Thymus (tissue), 14 donors: ENCODE measurements at places on chromosomes 7 and 10. TPM values are rescaled to one million over a fixed set of nuclear protein-coding genes. Genes with fewer than 3 reads are reported as not detected.

GRCh38 chr10:86889997-86890396, 67.4 kb downstream of the MMRN2 start:
- no peak for DNase-seq

Gene TBX20
- 0.09 TPM for total RNA-seq

DNA sequence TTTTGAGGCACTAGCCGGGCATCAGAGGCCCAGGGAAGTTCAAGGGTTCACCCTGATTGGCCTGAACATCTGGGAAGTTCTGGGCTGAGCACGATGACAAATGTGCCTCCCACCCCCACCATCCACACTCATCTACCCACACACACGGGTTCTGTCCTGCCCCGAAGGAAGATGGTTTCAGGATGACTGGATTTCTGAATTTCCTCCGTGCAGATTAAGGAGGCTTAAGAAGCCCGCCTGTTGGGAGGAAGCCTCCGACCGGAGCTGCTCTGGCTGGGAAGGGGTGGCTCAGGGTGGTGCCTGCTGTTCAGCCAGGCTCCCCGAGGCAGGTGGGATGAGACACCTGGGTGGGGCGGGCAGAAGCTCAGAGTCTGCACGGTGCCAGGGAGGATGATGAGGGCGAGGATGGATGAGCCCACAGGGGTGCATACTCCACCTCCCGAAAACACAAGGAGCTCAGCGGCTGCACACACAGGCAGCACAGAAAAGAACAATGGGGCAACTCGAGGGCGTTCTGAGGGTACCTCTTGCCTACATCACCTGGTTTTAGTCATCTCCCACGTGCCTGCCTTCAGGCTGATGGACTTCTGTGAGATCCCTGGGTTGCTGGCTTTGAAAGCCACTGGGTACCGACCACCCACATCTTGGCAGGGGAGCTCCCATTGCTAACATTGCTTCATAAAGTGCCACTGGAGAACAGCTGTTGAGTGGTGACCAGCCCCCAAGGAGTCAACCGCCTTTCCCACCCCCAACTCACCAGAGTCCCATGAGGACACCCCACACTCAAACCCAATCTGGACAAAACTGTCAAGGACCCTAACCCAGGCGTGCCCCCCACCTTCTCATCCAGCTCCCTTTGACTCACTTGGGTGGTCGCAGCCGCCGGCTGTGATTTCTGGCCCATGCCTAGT, 41.2 kb downstream of the CALML3 start:
- DNase-seq, result no peak

Gene UPK3B
- total RNA-seq, result 0.33 TPM

- no peak for DNase-seq
These were observed 137.7 kb downstream of the DKK1 start for GRCh38 chr10:52451817-52452216.

DNA sequence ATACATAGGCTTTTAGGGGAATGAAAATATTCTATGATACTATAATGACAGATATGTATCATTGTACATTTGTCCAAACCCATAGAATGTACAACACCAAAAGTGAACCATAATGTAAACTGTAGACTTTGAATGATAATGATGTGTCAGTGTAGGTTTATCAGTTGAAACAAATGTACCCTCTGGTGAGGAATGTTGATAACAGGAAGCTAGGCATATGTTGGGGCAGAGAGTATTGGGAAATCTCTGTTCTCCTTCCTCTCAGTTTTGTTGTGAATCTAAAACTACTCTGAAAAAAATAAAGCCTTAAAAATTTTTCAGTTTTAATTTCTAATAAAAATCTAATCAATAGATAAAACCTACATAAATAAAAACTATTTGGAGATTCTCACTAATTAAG, 36.9 kb downstream of the C1GALT1 start:
- DNase-seq, result no peak

Gene TAS2R3
- 0.52 TPM for total RNA-seq
